Renal cortical epithelial cell (primary cell): ENCODE measurements at places on chromosomes 11 and 22. TPM values are rescaled to one million over a fixed set of nuclear protein-coding genes. Genes with fewer than 3 reads are reported as not detected.

The DUSP8 gene
- 1.9 and 9.0 TPM in 2 replicates for total RNA-seq

The GTSE1 gene
- 0.20 and 3.3 TPM in 2 replicates for total RNA-seq

- DNase-seq, result peak; percentile 11
These were observed 1.6 kb upstream of the HORMAD2 start for GRCh38 chr22:30078320-30079311.

The ZP1 gene
- not detected in 2 replicates for total RNA-seq

- no peak for DNase-seq
These were observed 206.9 kb downstream of the ADAMTS15 start for GRCh38 chr11:130655300-130655699.

GRCh38 chr22:33167998-33168790 is 110.0 kb upstream of the SYN3 start:
- no peak for DNase-seq

GRCh38 chr11:114027926-114028325 is 31.6 kb upstream of the ZBTB16 start:
- DNase-seq, result no peak

- peak; percentile 42 for DNase-seq
These were observed 25.9 kb upstream of the HTATIP2 start for GRCh38 chr11:20337526-20338154.

GRCh38 chr22:47805394-47805935 is 1043.0 kb downstream of the TBC1D22A start:
- DNase-seq, result no peak
